NCI-H2107 (cell line): ENCODE measurements at places on chromosomes 3 and 15.

GRCh38 chr15:56232058-56232457 is 11.6 kb downstream of the RFX7 start:
- DNase-seq, result no peak

DNA sequence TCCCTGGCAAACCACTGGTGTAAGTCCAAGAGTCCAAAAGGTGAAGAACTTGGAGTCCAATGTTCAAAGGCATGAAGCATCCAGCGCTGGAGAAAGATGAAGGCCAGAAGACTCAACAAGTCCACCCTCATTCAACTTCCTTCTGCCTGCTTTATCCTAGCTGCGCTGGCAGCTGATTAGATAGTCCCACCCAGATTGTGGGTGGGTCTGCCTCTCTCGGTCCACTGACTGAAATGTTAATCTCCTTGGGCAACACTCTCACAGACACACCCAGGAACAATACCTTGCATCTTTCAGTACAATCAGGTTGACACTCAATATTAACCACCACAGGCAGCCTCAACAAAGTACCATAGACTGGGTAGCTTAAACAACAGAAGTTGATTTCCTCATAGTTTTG is 245.9 kb upstream of the IGF1R start:
- DNase-seq, result no peak

GRCh38 chr3:132034486-132035464 is at the start of gene CPNE4:
TSS of gene CPNE4 (minus strand) at chr3:132035014.
- DNase-seq, result peak; percentile 66

- no peak for DNase-seq
Observed at GRCh38 chr15:45457220-45457619, 65.3 kb downstream of the SLC30A4 start.

GRCh38 chr3:12884186-12884680 is 42.9 kb upstream of the RPL32 start:
- DNase-seq, result no peak

- no peak for DNase-seq
Observed at GRCh38 chr3:14503706-14504065, 36.5 kb downstream of the GRIP2 start.

DNA sequence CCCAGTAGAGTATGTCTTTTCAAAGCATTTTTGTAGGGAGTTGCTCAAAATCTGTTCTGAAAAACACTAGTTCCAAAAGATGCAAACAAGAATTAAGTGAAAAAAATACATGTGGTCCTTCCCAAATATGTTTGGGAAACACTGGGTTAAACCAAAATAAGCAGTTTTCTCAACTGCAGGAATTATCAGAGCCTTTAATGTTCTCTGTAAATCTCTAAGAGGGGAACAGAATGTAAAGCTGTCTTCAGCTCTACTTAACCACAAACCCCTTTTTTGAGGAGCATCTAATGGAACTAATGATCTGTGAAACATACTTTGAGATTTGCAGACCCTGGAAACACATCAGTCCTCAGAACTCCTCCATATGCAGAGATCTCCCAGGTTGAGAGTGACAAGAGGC is 9.9 kb downstream of the AQP9 start:
- DNase-seq, result no peak

DNA sequence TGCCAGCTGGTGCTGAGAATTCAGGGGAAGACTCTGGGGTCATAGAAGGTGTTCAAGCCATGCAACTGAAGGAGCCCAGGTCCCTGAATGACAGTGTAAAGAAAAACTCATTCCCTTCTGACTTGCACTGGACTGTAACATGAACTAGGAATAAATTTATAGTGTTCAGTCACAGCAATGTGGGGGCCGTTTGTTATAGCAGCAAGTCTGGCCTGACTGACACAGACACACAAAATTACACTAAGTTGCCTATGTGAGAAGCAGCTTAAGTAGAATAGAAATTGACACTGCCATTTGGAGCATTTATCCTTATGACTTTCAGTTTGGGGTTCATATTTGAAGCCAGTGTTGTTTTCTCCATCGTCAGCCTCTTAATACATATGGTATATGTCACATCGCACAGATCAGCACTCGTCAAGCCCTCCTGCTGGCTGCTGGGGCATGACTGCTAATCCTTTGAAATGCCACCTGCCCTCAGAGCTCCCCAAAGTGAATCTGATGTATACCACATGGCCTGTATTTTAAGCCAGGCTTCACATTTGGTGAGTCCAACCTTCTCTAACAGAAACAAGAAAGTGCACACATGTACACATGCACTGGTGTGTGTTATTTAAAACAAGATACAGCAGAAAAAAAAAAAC is 17.1 kb upstream of the HEG1 start:
- no peak for DNase-seq

- DNase-seq, result no peak
Observed at GRCh38 chr3:33030802-33031201, 66.1 kb downstream of the GLB1 start.

- DNase-seq, result no peak
Observed at GRCh38 chr3:81277853-81278252, 483.6 kb downstream of the GBE1 start.

DNA sequence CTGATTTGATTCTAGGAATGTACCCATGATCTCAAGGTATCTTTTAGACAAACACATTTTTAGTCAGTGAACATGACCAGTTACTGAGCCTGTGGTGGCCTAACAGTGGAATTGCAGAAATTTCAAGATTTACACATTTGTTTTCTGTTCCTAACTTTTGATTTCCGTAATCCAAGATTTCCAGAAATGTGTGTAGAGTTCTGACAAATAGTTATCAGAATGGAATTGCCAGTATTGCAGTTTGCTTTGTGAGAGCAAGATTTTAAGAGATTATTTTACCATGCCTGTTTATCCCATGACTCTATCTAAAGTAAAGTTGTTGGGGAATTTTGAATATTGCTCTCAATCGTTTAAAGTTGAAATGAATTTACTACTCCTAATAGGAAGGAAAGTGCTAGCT is 11.7 kb upstream of the UTS2B start:
- DNase-seq, result no peak

GRCh38 chr3:127070776-127071175 is 87.9 kb downstream of the PLXNA1 start:
- no peak for DNase-seq

DNA sequence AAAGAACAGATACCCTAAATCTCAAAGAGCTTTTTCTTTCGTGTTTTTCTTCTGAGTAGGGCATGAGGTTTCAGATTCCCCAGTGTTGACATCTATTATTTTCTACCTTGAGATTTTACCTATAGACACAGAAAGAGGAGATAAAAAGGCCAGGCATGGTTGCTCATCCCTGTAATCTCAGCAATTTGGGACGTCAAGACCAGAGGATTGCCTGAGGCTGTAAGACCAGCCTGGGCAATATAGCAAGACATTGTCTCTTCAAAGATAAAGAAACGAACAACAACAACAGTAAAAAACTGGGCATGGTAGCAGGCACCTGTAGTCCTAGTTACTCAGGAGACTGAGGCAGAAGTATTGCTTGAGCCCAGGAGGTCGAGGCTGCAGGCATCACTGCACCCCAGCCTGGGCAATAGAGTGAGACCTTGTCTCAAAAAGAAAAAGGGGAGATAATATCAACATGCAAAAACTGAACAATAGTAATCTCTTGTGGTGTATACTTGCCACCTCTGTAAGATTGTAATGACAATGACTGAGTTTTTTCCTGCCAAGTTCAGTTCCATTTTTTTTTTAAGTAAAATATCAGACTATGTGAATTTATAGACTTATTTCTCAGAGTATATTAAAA is 71.3 kb downstream of the MBNL1 start:
- no peak for DNase-seq

GRCh38 chr3:138118612-138119422 is 3.4 kb upstream of the DZIP1L start:
- peak; percentile 58 for DNase-seq

- DNase-seq, result no peak
Observed at GRCh38 chr15:95825671-95826411, 504.7 kb upstream of the NR2F2 start.

- no peak for DNase-seq
Observed at GRCh38 chr15:78715930-78716329, 74.9 kb upstream of the CHRNB4 start.

- DNase-seq, result no peak
Observed at GRCh38 chr15:68258692-68259091, 18.9 kb upstream of the FEM1B start.

- no peak for DNase-seq
Observed at GRCh38 chr15:79179108-79179561, 88.6 kb upstream of the RASGRF1 start.

DNA sequence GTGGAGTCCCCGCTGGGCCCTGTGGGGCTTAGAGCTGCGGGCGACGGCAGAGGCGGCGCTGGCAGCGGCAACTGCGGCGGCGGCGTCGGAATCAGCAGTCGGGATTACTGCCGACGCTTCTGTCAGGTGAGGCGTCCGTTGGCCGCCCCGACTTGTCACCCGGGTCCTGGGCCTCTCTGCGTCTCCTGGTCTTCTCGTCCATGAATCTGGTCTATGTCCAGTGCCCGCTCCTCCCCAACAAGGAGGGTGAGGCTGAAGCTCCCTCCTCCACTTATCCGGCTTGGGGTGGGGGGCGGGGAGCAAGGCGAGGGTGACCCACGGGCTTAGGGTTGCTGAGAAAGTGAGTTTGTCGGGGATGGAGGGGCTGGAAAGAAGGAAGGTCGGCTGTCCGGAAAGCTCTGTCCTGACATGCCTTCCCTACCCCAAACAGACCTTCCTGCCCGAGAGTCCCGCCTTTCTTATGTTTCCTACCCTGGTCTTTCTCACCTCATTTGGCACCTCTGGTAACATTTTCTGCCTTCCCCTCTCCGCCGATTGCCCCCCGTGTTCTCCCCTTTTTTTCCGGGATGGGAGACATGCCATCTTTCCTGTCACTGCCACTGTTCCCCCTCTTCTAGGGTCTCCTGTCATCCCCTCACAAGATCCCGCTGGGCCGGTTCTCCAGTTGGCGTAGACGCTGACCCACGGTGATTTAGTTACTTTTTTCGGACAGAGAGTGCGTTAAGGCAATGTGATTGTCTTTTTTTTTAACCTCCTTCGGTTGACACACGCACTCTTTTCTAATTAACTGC is 520 bp downstream of the ZNF654 start:
- DNase-seq, result no peak

GRCh38 chr3:99928771-99929744 is 111.4 kb downstream of the CMSS1 start:
- DNase-seq, result no peak
